ENCODE measurements at places on chromosomes 2 and 18.

- no peak for DNase-seq
Measured at GRCh38 chr2:219433666-219434467, 776 bp upstream of the SPEG start.

- no peak for DNase-seq
Measured at GRCh38 chr2:171104379-171104778, 56.3 kb downstream of the TLK1 start.

GRCh38 chr2:31235504-31235902 lies 1.6 kb downstream of the EHD3 start:
- no peak for DNase-seq

DNA sequence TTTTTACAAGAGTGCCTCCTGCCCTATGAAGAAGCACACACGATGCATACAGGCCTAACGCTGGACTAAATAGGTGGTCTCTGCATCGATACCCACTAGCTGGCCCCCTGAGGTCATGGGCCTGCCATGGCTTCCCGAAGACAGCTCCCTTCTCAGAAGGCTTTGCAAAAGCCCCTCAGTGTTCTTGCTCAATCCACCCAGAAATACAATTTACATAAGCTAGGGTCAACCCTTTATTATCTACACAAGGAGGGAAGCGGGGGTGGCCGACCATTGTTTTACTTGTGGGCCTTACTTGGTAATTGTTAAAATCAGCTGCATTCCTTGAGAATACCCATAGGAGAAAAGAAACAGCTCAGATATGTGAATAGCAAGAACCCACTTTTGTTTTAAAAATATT lies 28.5 kb downstream of the UXS1 start:
- DNase-seq, result no peak

GRCh38 chr2:135773917-135774316 lies 32.3 kb downstream of the UBXN4 start:
- DNase-seq, result no peak

- no peak for DNase-seq
Measured at GRCh38 chr18:31516437-31516836, 18.5 kb downstream of the DSG2 start.

DNA sequence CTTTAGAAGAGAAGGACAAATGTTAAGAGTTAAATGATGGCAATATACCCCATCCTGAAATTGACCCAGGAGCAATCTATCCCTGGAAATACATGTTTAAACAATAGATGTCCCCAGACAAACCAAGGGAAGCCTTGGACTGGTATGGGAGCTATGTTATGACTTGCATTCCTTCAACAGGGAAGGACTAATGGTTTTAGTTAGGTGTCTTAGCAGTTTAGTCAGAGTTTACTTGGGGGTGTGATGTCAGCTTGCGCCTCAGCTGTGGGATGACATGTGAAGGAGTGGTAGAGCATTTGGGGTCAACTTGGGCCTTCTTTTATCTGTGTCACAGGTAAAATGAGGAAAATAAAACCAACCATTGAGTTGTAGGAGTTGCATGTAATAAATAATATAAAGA lies 36.8 kb downstream of the SPC25 start:
- no peak for DNase-seq

DNA sequence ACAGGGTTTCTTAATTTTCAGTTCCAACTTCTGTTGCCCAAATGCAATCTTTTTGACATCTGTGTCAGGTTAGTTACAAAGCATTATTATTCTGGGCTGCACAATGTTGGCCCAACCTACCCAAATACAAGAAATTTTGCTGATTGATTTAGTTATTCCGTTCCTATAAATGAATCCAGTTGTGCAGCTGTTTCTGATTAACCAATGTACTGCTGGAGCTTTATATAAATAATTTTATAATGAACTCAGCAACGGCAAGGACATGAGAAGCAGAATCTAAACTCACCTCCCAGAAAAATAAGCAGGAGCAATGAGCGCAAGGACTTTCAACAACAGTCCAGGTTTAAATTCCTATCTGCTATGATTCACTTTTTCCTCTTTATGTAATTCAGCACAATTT lies 76.3 kb upstream of the WIPF1 start:
- DNase-seq, result no peak

- no peak for DNase-seq
Measured at GRCh38 chr18:42765302-42765701, 350.2 kb downstream of the RIT2 start.

DNA sequence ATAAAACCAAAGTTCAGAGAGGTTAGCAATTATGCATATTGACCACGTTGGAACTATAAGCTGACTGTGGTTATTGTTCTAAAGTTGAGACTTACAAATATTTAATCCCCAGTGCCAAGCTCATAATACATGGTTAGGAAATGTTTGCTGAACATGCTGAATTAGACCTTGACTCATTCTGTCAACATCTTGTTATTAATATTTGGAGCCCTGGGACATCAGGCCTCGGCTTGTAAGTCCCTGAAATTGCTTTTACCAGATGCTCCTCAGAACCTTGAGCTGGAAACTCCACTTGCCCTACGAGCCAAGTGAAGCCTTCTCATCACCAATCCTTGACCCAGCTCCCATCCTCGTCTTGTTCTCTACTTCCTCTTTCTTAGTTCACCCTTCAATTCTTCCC lies 21.2 kb downstream of the DYNAP start:
- DNase-seq, result no peak

GRCh38 chr2:159160954-159161353 lies 125.5 kb downstream of the WDSUB1 start:
- DNase-seq, result no peak

- no peak for DNase-seq
Measured at GRCh38 chr2:138356178-138356577, 145.4 kb upstream of the SPOPL start.

DNA sequence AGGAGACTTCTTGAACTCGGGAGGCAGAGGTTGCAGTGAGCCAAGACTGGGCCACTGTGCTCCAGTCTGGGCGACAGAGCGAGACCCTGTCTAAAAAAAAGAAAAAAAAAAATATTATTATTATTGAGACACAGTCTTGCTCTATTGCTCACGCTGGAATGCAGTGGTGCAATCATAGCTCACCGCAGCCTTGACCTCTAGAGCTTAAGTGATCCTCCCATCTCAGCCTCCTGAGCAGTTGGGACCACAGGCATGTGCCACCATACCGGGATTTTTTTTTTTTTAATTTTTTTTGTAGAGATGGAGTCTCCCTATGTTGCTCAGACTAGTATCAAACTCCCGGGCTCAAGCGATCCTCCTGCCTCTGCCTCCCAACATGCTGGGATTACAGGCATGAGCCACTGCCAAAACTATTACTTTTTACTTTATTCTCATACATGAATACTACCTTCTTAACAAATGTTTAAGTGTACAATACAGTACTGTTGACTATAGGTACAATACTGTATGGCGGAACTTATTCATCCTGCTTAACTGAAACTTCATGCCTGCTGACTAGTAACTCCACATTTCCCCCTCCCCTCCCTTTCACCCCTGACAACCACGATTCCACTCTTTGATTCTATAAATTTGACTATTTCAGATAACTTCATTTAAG lies 15.5 kb downstream of the FBXO11 start:
- no peak for DNase-seq

DNA sequence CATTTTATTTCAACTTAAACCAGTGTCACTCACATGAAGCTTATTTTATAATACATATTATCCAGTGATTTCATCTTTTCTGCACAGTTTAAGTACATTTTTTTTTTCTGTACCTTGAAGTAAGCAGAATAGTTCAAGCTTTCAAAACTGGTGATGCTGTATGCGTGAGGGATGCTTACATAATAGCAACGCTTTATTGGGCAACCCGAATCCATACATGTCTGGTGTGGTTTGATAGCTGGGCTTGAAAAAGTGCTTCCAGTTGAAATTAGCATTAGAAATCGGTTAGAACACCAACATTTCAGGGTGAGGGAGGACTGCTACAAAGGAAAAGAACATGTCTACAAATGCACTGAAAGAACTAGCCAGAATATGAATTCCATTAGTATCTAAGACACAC lies 117.4 kb downstream of the MBP start:
- DNase-seq, result no peak

DNA sequence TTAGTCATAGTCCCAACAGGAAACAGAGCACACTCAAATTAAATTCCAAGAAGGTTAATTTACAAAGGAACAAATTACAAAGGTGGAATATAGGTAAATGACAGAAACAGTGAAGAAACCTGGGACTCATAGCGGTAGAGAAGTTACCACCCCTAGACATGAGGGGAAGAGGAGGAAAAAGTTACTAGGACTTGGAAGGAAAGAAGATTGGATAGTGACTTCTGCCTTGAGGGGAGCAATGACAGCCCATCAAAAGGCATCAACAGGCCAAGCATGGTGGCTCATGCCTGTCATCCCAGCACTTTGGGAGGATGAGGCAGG lies 2.4 kb upstream of the PDE11A start:
- no peak for DNase-seq

DNA sequence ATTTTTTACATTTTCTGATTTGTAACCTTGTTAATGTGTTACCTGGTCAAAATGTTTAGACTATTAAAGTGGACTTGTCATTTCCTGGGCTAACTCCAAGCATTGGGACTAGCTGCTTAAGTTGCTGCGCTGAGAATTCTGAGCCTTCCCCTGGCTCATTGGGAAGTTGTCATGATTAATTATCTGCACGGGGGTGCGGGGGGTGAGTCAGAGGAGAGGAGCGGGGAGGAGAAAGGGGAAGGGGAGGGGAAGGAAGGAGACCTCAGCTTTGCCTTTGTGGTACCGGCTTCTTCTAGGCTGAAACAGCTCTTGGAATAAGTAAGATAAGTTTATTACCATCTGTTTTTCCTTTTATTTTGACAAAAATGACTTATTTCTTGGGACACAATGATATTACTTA lies 52.9 kb upstream of the APCDD1 start:
- DNase-seq, result no peak

DNA sequence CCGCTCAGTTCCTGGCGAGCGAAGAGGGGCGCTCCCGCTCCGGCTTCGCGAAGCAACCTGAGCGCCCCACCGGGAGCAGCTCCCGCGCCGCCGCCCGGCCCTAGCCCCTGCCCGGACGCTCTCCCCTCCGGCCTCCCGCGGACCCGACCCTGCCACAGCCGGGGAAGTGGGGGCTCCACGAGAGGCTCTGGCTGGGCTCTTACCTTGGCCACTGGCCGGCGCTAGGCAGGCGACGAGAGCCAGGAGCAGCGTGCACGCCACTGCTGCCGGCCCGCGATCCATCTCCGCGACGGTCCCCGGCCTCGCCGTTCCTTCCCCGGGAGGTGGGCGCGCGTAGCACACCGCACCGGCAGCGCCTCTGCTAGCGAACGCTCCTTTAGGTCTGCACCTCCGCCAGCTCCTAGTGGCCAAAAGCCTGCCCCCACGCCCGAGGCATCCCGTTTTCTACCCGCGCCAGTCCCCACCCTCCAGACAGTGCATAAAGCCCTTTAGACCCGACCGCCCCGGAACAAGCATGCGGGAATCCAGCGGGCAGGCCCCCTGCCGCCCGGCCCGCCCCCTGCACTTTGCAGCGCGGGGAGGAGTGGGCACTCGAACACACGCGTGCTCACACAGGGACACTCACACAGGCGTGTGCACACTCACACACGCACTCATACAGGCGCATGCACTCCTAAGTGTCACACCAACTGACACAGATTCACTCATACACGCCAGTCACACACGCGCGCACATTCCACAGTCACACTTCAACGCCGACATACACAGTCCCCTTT lies at the start of gene LRP2:
LRP2 (minus strand) TSS at position 417 of the 776 bp plus-strand sequence; CDS start at position 282, 135 bp downstream.
- DNase-seq, result peak; percentile 15

DNA sequence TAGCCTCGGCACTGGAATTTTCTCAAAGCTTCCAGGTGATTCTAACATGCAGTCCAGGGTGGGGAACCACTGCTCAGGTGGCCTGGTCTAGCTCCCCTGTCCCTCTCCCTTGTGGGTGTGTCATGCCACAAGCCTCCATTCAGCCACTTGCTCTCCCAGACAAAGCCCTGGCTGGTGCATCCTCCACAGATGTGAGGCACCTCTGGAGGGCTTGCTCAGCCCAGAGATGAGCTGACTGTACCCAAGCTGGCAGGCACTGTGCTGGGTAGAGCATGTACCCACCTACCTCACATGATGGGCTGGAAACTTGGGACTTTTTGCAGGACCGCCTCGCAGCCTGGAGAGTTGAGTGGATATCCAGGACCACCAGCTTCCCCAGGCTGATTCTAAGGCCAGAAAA lies 88.1 kb downstream of the ZBTB7C start:
- no peak for DNase-seq

DNA sequence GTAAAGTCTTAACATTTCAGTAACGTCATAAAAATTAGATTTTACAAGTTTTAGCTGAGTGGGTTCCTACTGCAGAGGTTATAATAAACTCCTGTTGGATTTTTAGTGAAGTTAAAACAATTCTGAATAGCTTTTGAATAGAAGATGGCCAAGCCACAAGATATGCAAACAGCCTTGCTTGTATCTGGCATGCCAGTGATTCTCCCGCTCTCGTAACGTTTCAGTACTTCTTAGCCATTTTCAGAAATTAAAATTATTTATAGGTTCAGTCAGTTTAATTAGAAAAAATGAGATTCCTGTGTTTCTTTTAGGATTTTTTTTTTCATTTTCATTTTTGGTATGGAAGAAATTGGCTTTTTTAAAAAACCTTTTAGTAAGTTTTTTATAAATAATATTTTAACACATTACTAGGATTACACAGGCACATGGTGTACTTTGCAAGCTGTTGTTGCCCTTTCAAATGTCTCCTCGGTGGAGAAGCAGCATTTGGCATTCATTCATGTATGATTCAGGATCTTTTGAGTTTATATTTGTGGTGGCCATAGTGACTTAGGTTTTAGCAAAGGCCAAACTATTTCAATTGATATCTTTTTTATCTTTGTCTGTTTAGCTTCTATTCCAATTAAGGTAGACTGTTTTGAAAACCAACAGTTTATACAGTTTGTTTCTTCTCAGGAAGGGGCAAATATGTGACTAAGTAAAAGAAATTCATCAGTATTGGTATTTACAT lies 30.6 kb upstream of the RND3 start:
- DNase-seq, result no peak

GRCh38 chr2:134399096-134399495 lies 145.2 kb downstream of the MGAT5 start:
- no peak for DNase-seq

DNA sequence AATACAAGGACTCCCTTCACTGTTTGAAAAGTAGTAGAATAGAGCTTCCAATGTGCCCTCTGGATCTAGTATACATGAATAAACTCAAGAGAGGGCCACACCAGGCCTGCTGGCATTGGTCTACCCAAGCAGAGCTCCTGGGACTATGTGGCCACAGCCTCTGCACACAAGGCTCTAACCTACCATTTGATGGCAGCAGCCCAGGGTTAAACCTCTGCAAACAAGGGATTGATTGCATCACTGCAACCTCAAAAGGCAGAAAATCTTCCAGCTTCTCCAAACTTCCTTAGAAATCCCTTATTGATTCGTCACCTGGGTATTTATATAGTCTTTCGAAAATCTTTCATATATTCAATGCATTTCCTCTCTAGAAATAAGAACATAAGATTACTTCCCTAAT lies 147.6 kb upstream of the SETBP1 start:
- DNase-seq, result no peak

- no peak for DNase-seq
Measured at GRCh38 chr2:70723286-70723885, 44.6 kb downstream of the ADD2 start.
